ENCODE measurements at places on chromosomes 1 and 21.

DNA sequence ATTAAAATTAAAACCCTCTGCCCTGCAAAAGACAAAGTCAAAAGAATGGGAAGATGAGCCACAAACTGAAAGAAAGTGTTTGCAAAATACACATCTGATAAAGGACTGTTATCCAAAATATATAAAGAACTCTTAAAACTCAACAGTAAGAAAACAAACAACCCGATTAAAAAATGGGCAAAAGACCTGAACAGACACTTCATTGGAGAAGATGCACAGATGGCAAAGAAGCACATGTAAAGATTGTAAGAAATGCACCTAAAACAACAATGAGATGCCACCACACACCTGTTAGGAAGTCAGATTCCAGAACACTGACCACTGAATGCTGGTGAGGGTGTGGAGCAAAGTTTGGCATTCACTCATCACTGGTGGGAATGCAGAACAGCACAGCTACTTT lies 24.6 kb upstream of the POFUT2 start:
- no peak for DNase-seq

- no peak for DNase-seq
Observed at GRCh38 chr1:107414550-107414949, 273.7 kb downstream of the NTNG1 start.

- no peak for DNase-seq
Observed at GRCh38 chr1:169193191-169193850, 86.8 kb downstream of the ATP1B1 start.

DNA sequence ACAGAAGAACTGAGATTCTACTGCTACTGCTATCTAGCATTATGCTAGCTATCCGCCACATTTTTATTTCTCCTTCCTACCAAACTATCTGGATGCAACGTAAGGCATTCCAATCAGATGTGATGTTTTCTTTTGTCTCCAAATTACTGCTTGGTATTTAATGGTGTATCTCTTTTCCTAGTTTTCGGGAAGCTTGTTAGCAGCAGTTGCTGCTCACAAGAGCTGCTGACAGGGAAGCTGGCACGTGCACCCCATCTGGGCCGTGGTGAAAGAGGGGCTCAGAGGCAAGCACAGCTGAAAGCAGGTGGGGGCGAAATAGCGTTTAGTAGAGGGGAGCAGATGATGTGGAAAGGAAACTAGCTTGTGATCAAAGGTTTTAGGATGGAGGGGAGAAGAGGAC lies 57.3 kb downstream of the JAK1 start:
- DNase-seq = no peak

DNA sequence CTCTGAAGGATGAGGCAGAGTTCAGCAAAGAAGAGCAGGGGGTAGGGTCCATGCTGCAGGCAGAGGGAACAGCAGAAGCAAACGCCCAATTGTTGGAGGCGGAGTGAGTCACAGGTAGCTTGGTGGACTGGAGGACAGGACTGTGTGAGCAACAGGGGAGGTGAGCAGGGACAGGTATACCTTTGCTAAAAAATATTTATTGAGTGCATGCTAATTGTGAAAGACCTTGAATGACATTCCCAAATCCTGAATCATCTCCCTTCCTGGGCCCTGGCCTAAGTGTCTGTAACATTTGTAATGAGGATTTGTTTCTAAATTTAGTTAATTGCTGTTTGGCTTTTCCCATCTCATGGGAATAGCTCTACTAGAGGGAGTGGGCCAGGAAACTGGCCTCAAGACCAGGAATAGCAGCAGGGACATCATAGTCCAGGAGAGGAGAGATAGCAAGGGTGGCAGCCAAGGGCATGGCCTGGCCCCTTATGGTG lies 123.7 kb downstream of the FOXD2 start:
- DNase-seq = no peak

DNA sequence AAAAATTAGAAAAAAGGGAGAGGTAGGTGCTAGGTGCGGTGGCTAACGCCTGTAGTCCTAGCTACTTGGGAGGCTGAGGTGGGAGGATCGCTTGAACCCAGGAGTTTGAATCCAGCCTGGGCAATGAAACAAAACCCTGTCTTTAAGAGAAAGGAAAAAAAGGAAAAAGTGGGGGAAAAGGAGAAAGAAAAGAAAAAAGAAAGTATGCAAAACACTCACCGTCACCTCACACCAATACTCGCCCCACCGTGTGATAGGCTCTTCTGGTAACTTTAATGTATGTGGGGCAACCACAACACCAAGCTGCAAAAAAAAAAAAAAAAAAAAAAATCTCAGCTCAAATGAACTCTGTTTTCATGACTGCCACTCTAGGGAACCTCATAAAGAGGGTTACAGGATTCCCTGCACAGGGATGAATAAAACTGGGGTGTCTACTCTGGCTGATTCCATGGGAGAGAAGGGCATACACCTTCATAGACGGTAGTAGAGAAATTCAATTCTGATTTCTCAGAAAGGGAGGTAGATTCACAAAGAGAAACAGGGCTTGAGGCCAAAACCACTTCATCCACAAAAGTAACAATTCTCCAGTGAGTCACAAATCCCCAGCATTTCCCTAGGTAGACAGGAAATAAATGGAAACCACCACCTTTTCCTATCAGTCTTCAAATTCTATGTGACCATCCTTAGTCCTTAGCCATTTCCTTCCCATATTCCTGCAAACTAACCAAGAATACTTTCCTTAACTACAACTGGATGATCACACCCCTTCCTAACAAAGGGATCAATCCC lies 2.5 kb downstream of the MRPL9 start:
- no peak for DNase-seq

DNA sequence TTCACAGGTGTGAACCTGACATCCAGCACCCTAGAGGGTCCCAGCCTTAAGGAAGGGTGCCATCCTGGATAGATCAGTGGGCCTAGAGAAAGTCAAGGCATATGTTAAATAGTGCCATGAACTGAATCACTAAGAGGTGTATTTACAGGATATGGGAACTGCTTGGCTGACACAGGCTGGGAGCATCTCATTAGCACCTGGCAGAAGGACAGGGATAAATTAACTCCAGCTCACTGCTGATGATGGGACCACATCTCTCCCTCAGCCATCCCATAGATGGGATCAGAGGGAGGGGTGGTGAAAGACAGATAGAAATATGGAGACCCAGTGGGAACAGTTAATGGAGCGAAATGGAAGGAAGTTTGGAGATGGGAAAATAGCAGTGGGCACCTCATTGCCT lies 122.0 kb downstream of the IGSF21 start:
- DNase-seq = no peak

DNA sequence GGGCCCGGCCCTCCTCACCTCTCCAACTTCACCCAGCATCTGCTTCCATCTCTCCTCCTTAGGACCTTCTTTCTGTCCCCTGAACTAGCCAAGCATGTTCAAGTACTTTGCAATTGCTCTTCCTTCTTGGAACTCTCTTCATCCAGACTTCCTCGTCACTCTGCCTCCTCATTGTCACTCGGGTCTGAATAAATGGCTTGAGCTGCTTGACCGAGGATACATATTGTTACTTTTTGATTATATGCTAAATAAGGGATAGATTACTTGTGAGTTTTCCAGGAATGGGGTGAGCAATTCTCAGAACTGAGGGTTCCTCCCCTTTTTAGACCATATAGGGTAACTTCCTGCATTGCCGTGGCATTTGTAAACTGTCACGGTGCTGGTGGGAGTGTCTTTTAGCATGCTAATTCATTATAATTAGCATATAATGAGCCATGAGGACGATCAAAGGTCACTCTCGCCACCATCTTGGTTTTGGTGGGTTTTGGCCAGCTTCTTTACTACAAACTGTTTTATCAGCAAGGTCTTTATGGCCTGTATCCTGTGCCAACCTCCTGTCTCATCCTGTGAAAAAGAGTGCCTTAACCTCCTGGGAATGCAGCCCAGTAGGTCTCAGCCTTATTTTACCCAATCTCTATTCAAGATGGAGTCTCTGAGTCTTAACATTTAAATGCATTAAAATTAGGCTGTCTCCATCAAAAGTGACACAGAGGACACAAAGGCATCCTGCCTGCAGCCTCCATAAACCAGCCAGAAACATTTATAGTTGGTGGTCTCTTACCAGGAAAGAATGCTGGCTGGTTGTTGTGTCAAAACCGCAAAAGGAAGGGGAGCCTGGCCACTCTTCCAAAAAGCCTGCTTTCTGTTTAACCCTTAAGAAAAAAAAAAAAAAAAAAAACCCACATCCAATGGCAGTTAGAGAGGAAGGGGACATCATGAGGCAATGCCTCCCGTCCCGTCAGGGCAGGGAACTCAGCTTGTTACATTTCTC lies 179.3 kb downstream of the KAZN start:
- DNase-seq = no peak

DNA sequence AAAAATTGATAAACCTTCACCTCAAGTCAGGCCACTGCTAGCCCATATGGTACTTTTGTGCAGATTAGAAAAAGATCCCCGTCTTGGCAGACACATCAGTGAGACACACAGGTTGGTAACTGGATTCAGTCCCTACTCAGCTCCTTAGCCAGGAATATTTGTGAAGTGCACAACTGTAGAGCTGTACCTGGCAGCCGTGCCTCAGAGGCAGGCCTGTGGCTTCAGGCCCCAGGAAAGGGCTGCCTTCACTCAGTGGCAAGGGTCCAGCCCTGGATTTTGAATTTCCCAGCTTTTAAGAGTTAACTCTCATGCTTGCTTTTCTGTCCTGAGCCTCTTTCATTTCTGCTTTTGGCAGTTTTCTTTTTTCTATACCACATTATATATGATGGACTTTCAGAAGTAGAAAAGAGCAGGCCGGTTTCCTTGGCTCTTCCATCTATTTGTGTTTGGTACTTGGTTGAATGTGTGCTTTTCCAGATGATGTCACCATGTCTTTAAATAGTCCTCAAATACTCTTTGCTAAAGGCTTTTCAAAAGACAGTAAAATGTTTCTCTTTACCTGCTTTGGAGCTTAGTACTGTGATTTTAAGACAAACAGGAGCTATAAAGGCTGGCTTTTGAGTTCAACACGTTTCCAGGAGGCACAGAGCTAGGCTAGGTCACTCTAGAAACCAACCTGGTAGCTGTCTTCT lies 186.6 kb downstream of the AK5 start:
- no peak for DNase-seq

- no peak for DNase-seq
Observed at GRCh38 chr1:70092526-70092925, 112.9 kb downstream of the LRRC40 start.

- no peak for DNase-seq
Observed at GRCh38 chr1:37919277-37919676, 27.6 kb downstream of the INPP5B start.

DNA sequence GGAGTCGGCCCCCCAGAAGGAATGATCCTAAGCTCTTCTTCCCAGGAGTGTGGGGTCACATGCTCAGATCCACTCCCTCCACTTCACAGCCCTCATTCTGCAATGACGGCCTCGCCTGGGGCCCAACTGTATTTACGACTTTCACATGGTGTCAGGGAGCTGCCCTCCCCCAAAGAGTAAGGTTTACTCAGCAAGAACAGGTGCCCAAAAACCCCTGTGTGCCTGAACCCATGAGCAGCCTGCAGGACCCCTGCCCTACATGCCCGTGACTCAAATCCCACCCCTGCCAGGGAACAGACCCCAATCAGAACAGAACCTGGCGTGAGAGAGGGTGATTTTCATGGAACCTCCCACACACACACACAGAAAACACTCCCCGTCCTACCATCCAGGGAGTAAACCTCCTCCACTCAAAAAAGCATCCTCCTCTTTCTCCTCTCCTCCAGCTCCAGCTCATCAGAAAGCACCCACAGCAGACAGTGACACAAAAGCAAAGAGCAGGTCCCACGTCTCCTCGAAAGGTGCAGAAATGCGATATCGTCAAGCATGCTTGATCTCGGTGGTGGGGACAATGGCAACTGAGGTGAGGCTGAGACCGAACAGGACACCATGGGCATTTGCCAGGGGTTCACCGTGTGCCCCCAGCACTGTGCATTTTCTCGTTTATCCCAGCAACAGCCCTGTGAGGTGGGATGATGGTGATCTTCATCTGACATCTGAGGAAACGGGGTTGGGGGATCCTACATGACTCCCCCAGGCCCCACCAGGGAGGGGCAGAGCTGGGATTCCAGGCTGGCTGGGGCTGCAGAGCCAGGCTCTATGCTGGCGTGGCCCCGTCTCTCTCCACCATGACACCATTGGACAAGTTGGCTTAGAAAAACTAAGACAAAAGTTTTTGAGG lies 397.9 kb downstream of the NPHP4 start:
- DNase-seq = no peak

- no peak for DNase-seq
Observed at GRCh38 chr1:118077331-118078045, 107.5 kb downstream of the SPAG17 start.

DNA sequence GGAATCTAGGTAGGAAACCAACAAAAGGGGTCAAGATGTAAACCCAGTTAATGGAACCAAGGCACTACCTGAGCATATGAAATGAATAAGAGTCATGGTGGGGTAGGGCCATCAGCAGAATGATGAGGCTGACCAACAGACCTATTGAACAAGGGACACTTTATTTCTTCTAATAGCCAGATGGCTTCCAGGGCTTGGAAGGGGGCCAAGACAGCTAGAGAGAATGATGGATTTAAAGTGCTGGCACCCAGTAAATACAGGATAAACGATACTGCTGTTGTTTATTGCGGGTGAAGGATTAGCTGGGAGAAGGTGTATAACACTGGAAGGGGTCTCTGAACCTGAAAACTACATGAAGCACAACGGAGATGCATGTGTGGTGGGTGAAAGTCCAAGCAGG lies 15.6 kb downstream of the DDAH1 start:
- DNase-seq = no peak

DNA sequence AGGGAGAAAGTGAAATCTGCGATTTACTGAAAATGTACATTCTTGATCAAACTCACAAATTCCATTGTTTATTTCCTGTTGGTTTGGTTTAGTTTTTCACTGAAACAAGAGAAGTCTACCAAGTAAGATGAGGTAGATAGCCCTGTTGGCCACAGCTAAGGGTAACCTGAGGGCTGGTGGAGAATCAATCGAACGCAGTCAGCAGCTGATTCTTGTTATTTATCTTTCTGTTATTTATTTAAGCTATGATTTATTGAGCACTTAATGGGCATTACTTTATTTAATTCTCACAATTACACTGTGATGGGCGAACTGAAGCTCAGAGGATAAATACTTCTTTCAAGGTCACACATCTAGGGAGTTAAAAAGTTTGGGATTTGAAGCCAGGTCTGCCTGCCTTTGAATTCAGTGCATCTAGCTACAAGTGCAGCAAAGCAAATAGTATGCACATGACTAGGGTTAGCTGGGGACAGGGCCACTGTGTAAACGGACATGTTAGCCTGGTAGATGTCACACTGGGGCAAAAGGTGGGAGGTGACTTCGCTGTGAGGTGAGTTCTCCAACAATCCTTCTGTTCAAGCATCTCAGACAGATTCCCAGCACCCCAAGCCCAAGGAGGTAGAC lies 106.5 kb upstream of the GADD45A start:
- DNase-seq = no peak

DNA sequence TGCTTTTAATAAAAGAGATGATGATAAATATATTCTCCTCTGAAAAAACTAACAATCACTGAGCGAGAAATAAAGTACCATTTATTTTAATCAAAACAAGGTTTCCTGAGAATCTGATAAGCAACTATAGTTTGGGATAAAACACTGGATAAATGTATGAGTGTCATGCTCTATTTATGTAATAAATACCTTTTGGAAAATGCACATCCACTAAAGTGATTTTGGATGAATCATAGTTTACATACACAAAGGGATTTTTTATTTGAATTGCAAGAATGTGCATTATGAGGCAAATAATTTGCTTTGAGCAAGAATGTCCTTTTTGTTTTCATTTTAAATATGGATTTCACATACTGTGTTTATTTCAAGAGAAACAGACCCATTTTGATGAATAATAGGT lies 1483.5 kb downstream of the MRPL39 start:
- DNase-seq = no peak

GRCh38 chr1:188949701-188950100 lies 1528.0 kb downstream of the BRINP3 start:
- no peak for DNase-seq

GRCh38 chr1:183585038-183585437 lies 5.2 kb downstream of the NCF2 start:
- DNase-seq = no peak

Data from stimulated activated CD4-positive, alpha-beta T cell treated with anti-CD3 and anti-CD28 coated beads, Interleukin-15, amount 100 ng/mL, for 1 hour (primary cell).